ENCODE measurements at places on chromosomes 16 and 17.
A peak's percentile ranks its signal among the peaks of the same experiment; 100 is the strongest.

DNA sequence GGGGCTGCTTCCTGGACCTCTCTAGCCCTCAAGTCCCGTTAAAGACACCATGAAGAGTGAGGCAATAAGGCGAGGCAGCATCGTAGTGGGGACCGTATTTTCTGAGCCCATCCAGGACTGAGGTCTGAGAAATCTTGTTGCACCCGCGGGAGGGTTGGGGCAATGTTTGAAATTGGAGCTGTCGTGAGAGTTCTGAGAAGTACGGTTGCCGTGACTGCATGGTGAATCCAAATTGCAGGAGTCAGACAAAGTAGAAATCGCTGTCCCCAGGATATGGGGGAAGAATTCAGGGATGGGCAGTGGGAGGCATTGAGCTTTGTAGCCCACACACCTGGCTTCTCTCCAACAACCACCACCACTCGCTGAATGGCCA is 42.0 kb upstream of the RPL38 start:
- DNase-seq = no peak

DNA sequence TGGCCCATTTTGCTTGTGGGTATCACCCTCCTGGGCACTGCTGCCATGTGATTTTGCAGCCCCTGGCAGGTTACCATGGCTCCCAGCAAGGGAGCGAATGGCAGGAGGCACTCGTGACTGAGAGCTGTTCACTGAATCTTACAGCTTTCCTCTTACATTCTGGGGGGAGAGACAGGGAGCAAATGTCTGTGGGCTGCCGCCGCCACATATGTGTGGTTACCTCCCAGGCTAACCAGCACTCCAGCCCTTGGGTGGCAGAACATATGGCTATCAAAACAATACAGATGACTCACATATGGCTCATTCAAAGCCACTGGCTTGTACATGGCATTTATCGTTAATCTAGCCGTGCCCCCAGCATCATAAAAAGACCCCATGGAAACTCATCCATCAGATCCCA is 19.8 kb downstream of the GTF3C1 start:
- DNase-seq = no peak

GRCh38 chr17:55794725-55795482 is 44.1 kb downstream of the PCTP start:
- DNase-seq = no peak

DNA sequence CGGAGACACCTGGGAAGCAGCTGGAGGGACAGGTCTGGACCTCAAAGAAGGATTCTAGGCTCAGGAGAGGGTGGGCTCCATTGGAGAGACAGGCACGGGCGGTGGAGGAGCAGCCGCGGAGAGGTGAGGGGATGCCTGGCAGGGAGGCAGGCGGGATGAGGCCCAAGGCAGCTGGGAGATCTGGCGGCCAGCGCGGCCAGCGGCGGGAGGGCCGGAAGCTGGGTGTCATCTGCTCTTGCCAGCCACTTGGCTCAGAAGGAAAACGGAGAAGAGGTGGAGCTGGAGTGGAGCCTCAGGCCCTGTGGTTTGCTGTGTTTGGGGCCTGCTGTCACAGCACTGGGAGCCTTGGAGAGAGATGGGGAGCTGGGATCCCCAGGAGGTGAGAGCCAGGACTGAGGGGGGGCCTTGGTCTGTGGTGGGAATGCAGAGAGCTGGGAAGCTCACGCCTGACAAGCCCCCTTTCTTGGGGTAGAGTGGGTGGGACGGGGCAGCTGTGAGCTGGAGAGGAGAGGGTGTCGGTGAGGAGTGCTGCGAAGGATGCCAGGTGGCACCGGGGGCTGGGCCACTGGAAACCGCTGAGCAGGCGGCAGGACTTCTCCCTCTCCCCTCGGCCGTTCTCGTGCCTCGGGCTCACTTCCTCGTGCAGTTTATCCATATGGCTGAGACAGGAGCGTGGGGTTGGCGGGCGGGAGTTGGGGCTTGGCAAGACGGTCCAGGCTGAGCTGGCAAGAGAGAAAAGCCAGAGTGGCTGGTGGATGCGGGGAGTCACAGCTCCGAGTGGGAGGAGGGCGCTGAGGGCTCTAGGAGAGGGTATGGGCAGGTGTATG is 8.0 kb downstream of the TBC1D24 start:
- DNase-seq = no peak

DNA sequence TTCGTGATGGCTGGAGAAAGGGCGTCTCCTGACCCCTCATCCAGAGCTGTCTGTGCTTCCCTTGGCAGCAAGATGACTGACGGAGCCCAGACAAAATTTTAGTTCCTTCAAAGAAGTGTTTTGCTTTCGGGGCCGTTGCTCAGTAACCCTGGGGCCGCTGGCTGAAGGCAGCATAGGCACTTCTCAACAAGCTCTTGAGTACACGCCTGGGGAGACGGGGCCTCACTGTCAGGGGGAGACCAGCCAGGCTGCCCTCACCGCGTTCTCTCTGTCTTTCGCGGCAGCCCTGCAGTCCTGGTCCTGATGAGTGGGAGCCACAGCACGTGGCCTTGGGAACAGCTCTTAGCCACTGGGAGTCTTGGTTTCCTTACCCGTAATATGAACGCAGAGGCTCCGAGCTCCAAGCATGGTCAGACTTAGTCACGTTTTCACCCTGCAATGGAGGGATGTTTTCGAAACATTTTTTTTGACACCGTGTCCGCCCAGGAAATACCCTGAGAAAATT is 86.0 kb downstream of the IRF8 start:
- DNase-seq = peak; percentile 15

- DNase-seq = no peak
Observed at GRCh38 chr17:78746263-78746948, 35.7 kb downstream of the CYTH1 start.

GRCh38 chr17:72575542-72576233 is 454.9 kb downstream of the SOX9 start:
- no peak for DNase-seq

DNA sequence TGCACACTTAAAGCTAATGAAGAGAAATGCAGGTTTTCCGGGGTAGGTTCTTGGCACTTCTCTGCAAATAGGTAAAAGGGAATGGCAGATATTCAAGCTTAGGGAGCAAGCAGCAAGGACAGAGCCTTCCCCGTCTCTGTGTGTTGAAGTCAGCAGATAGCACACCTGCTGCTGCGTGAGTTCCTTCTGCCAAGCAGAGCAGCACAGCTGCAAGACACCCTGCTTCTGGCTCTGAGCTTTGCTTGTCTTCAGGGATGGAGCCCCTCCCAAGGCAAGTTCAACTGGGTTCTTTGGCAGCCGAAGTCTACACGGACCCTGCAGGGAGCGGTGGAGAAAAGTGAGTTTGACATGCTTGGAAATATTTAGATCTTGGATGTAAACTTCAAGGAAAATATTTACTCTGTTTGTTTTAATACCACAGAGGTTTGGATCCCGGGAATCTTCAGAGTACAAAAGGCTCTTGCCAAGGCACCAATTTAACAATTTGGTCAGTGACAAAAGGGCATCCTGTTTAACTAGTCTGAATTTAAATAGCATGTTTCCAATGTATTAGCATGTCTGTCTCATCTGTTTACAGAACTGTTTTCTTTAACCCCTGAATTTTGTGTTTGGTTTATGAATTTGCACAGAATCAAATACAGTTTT is 113.4 kb upstream of the KCNJ16 start:
- no peak for DNase-seq

DNA sequence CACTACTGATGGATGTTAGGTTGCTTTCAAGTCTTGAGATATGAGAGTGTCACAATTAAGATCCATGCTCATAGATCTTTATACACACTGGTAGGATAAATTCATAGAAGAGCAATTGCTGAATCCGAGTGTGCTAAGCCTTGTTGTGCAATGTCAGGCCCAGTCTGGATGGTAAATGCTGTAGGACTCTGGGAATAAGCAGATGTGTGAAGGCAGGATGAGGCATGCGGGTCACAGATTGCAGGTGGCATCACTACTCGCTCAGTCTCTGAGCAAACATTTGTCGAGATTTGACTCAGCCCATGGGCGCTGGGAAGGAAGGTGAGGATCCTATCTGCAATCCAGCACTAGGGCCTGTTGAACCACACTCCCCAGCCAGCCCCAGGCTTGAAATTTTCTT is 40.7 kb downstream of the TMEM186 start:
- no peak for DNase-seq

DNA sequence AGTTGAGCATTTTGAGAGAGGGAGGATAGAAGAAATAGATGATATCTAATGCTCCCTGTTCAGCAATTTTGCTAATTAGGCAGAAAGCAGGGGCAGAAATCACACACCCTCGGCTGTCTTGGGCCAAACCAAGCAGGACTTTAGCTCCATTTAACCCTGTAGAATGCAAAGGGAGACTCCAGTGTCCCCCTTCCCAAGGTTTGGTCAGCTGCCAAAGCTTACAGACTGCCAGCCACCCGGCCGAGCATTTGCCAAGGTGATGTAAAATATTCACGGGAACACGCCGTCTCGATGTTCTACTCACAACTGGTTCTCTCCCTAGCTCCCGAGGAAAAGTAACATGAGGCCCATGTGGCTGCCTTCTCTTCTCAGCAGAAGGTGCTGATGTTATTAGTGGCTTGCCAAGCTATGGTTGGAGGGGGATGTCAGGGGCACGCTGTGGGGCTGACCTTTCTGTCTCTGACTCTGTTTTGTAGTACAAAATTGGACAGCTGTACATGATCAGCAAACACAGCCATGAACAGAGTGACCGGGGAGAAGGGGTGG is 155.3 kb downstream of the PITPNC1 start:
- DNase-seq = no peak
